ENCODE measurements at places on chromosomes 6 and 20.

- no peak for DNase-seq
These were observed 227.2 kb downstream of the EPM2A start for GRCh38 chr6:145508107-145508506.

- no peak for DNase-seq
These were observed 42.8 kb downstream of the CDC5L start for GRCh38 chr6:44430326-44430725.

DNA sequence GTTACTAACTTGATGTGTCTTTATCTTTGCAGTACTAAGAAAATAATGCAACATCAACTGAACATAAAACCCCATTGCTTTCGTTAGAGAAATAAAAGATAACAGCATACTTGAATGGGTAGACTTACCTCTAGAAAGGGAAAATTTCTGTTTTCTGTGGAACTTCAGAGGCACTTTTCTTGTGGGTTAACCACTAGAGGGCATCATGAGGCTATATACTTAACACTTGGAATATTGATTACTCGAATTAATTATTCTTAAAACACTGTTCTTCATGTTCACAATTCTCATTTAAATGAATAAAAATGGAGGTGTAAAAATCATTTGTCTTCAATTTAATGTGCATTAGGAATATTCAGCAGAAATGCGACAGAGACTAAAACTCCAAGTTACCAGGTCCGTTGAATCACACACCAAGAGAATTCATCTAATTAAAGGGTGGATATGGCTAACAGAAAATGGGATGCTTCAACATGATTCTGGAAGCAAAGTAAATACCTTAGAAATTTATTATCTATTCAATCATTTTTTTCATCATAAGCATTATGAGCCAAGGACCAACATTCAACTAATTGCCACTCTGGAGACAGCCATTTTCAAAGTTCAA, 330.8 kb upstream of the PREP start:
- DNase-seq = peak; percentile 29

- DNase-seq = no peak
These were observed 67.4 kb upstream of the FOXC1 start for GRCh38 chr6:1542335-1542734.

DNA sequence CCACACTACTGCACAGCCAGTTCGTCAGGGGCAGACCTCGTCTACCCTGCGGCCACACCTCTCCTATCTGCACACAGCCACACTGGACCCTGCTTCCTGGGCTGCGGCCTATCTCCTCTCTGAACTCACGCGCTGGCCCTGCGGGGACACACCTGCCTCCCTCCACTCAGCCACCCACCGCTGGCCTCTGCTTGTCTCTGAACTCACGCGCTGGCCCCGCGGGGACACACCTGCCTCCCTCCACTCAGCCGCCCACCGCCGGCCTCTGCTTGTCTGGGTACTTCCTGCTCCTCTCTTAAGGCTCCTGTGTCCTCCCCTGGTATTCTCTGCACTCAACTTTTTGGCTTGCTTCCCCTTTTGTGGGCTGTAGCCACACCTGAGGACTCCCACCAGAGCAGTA, 52.3 kb downstream of the HUS1B start:
- DNase-seq = no peak

GRCh38 chr6:24775520-24776058, 852 bp downstream of the GMNN start:
- no peak for DNase-seq

DNA sequence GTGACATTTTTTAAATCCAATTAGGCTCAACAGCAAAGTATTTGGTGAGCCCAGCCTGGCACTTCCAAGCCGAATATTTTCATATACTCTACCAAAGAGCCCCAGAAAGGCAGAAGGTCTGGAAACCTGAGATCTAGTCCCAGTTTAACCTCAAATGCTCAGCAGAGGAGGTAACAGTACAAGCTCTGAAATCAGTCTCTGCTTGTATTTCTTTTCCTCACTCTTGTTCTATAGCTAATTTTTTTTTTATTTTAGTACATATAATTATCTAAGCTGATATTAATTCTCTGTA, 9.1 kb downstream of the SOD2 start:
- no peak for DNase-seq

DNA sequence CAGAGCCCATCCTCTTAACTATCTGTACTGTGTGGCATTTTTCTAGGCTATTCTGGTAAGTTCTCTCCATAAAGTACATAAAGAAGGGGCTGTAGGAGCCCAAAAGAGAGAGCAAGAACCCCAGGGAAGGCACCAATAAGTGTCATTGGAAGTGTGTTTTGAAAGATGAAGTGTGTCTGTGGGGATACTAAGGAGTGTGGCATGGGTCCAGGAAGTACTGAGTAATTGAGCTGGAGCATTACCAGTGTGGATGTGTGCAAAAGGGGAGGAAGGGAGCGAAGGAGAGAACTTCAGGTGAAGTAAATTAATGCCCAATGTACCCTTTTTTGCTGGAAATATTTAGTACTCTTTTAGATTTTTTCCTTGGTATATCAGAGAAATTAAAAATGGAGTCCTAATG, 63.9 kb downstream of the KCNS1 start:
- no peak for DNase-seq

DNA sequence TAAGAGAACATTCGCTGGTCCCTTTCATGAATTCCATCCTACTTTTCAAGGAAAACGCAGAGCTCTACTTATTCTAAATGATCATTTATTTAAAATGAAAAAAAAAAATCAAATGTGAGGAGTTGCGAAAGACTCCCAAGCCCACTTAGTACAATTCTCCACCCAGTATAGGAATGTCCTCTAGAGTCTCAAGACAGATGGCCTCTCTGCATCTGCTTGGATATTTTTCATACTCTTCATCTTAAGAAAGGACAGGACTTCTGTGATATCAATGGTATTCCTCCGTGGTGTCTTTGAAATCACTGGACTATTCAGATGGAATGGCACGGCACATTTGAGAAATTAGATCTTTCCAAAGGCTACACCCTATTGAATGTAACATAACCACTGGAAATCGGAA, 107.1 kb downstream of the PTPRK start:
- DNase-seq = no peak

GRCh38 chr20:13771853-13772453, 12.8 kb downstream of the ESF1 start:
- peak; percentile 60 for DNase-seq

DNA sequence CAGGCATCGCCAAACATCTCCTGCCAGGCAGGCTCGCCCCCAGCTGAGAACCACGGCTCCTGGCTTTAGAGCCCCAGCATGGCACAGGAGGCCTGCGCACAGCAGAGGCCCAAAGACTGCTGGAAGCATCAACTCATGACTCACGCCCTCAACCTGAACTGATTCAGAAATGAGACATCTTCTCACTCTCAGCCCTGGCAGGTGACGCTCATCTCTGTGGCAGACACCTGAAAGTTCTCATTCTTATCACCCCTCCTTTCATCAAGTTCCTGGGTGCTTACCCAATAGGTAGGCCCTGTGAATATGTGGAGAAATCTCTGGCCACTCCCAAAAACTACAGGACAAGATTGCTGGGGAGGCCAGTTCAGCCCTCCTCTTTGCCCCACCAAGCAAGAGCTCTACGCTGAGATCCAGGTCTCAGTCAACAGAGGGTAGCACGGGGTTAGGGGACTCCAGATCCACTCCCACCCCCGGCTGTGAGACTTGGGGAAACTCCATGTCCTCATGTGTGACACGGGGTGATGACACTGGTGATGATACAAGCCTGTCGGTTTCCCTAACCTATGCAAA, 11.3 kb downstream of the NFATC2 start:
- no peak for DNase-seq

DNA sequence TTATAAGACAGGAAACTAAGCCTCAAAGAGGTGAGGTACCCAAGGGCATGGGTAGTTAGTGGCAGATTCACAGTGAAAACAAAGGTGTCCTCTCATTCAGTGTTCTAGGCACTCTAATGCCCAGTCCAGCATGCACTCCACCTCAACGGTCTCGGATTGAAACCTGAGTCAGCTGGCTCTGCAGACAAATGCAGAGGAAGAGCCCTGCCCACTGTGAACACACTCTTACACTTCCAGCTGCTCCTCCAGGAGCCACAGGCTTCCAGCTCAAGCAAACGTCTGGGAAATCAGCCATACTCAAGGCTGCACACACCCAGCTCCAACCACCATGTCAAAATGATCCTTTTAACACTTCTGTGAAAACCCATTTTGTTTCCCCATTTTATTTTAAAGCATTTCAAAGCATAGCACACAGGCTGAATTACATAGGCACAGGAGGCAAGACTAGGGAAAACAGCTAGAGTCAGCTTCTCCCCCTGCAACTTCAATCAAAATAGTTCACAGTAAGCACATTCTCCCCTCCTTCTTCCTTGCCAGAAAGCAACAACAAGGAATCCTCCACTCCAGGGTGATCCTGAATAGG, 3.0 kb upstream of the IL17A start:
- no peak for DNase-seq

- no peak for DNase-seq
These were observed 67.6 kb upstream of the RIN2 start for GRCh38 chr20:19690462-19690861.

GRCh38 chr6:170149681-170150589, 140.9 kb downstream of the DLL1 start:
- DNase-seq = no peak

DNA sequence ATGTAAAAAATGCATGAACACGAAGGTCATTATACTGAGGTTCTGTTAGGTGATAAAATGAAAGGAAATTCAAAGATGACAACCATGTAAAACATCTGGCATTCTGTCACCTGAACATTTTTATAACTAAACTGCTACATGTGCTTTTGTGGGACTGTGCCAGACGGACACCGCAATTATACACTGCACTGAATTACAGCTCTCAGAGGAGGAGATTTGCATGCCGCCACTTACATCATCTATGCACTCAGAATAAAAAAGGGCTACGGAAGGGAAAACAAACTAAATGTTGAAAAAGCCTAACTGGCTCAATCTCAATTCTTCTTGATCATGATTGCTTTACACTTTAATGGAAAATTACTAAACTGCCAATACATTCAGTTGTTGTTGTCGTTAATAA, 614.0 kb upstream of the EYS start:
- no peak for DNase-seq

DNA sequence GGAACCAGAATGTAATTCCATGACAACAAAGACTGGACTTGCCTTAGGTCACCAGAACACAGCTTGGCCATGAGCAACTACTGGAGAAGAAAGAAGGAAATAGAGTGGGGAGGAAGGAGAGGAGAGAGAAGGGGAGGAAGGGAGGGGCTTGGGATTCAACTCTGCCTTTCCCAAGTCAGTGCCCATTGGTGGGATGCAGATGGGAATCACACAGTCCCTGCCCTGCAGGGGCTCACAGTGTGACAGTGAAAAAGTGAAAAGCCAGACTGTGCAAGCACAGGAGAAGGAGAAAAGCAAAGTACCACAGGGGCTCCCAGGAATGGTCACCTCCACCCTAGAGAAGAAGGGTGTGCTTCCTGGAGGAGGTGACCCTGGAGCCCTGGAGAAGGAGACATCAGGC, 14.0 kb downstream of the RIMS4 start:
- DNase-seq = no peak

GRCh38 chr20:57611586-57612311, 8.5 kb downstream of the ZBP1 start:
- DNase-seq = no peak

GRCh38 chr6:53112404-53112803, 36.2 kb downstream of the GCM1 start:
- DNase-seq = no peak

DNA sequence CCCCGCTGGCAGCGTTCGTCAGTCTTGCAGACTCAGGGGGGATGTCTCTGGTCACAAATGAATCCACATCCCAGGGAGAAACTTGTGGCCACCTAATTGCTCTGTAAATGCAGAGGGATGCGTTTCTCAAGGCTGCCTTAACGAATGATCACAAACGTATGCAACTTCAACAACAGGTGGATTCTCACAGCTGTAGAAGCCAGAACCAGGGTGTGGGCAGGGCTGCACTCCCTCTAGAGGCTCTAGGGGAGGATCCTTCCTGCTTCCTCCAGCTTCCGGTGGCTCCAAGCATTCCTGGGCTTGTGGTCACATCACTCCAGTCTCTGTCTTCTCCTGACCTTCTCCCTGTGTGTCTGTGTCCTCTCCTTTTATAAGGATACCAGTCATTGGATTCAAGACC, 3.3 kb upstream of the TAF4 start:
- no peak for DNase-seq

- DNase-seq = no peak
These were observed 85.6 kb downstream of the PFDN4 start for GRCh38 chr20:54293526-54293925.

DNA sequence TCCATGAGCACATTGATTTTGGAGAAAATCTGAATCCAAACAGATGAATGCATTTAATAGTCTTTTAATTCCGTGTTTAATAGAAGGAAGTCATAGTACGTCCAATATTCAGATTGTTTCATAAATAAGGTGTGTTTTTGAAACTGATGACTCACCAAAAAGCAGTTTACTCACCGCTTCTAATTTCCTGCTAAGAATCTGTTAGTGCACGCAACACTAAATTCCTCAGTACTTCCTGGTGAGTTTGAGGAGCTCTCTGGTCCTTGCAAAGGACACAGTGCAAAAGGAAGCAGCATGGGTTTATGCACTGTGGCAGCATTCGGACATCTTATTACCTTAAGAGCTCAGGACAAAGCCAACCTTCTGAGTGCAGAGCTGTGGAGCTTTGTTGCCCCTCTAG, 2.3 kb upstream of the ADGRF1 start:
- no peak for DNase-seq

- DNase-seq = peak; percentile 88
These were observed 44.9 kb upstream of the RNF24 start for GRCh38 chr20:4060064-4060795.

DNA sequence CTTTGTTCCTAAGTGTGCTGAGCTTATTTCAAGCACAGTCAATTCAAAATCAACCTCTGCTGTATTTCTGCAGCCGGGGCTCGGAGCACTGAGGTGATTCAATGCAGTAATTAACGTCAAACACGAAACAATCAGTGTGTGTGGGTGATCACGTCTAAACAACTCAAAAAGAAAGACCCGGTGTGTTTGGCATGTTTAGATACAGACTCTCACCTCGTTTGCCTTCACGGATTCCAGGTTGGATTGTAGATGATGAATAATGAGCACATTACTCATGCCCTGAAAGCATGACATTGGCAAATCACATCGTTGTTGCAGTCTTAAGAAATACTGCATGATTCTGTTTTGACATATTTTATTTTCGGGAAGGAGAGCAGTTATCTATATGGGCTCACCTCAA, 231.0 kb downstream of the QKI start:
- DNase-seq = no peak

DNA sequence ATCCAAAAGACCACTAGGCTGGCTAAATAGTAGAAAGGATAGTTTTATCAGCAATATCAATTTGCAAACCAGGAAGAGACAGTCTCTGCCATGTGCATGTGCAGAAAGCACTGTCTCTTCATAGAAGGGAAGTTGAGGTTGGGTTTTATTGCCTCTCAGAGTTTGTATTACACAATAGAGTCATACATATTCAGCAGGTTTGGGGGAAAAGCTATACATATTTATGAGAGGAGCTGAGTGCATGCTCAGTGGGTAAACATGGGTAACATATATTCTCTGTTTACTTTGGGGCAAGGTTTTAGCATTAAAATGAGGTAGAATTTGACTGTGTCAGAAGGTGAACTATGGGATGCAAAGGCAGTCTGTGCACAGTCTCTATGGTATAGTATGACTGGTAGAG, 14.9 kb downstream of the TMEM170B start:
- peak; percentile 82 for DNase-seq

- no peak for DNase-seq
These were observed 113.6 kb downstream of the FLRT3 start for GRCh38 chr20:14223806-14224205.

Data from inflammatory macrophage (primary cell).